ENCODE measurements at places on chromosomes 6 and 20. TPM values are rescaled to one million over a fixed set of nuclear protein-coding genes. Genes with fewer than 3 reads are reported as not detected.

- no peak for DNase-seq
Observed at GRCh38 chr20:35661908-35662307, 2.8 kb downstream of the CPNE1 start.

DNA sequence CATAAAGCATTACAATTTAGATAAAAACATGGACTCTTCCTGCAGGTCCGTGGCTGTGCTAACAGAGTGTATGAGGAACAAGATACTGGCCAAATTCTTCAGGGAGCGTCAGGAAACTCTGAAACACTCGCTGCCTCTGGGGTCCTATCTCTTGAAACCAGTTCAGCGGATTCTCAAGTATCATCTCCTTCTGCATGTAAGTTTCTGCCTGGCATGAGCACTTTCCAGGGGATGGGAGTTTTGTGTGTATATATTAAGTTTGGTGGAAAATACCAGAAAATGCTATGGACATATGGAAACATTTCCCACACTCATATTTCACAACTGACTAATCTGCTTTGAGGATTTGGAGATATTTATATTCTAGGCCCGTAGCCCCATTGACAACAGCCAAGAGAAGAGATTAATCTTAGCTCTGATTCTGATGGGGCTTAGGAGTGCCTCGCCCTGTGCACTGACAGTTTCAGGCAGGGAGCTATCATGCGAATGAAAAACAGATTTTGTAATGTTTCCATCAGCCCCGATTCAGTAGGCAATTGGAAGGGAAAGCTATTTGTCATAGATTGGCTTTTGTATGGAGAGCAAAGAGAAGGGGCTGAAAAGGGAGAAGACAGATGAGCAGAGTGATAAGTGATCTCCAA is 64.7 kb upstream of the MTHFD1L start:
- DNase-seq, result no peak

DNA sequence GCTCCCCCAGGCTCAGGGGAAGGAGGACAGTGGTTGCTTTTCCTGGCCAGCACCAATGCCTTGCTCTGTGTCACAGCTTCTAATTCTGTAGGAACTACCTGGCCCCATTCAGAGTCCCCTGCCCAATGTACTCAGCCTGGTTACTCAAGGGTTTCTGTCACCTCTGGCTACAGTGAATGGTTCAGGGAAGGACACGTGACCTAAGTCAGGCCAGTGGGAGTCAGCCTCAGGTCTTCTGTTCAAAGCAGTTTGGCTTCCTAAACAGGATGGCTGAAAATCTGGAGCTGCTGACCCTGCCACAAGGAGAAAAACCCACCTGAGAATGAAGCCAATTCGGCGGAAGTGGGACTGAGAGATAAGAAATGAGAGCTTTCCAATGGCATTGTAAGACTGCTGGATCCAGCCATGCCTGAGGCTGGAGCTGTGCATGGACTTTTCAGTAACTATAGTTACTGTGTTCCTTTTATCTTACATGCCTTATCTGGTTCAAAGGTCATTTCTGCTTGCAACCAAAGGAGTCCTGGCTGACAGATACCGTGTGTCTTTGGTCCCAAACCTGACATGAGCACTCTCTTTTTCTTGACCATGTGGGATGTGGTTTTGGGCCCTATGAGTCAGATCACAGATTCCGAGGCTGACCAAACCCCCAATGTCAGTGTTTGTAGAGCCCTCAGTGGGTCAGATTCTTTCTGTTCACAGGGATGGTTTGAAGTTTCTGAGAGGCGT is 104.3 kb downstream of the SULF2 start:
- DNase-seq, result no peak

- no peak for DNase-seq
Observed at GRCh38 chr6:73180763-73181619, 44.3 kb downstream of the KHDC1L start.

GRCh38 chr6:1409774-1410465 is 20.5 kb downstream of the FOXF2 start:
- DNase-seq, result no peak

- DNase-seq, result no peak
Observed at GRCh38 chr20:40282541-40282940, 406.5 kb downstream of the MAFB start.

GRCh38 chr20:478949-479429 is 16.7 kb upstream of the TBC1D20 start:
- DNase-seq, result no peak

DNA sequence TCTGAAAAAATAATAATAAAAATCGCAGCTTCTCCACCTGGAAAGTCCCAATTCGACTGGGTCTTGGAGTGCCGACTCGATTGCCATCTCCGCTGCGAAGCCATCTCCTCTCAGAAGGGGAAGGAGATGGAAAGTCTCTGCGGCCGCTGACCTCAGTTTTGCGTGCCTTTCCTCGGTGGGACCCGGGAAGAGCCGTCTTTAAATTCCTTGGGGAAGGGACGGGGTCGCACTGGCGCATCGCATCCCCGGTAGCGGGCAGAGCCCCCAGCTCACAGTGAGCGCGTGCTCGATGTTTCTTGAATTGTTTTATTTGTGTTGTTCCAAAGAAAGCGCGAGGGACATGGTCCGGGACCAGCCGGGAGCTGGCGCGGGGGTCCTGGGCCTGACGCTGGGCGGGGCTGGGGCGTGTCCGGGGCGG is 270 bp upstream of the TIAM2 start:
- DNase-seq, result no peak

- no peak for DNase-seq
Observed at GRCh38 chr20:21701171-21701876, 4.1 kb upstream of the PAX1 start.

DNA sequence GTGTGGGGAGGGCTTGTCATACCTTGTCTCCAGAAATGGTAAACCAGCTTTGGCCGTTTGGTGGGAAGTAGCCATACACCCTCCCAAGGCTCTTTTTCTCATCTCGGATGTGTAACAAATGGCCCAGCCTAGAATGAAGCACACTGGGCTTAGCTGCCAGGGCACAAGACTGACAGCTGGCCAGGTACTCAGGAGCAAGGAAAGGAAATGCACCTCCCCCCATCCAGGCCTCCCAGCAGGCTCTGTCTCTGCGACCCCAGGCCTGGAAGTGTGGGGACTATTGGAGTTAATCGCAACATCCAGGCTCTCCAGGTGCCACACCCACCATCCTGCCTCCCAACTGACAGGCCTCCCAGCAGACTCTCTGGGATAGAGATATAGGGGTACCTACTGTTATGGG is 43.0 kb downstream of the MRS2 start:
- no peak for DNase-seq

GRCh38 chr6:15400572-15401004 is 154.7 kb downstream of the JARID2 start:
- DNase-seq, result no peak

- DNase-seq, result no peak
Observed at GRCh38 chr6:24766680-24767462, 7.9 kb upstream of the GMNN start.

DNA sequence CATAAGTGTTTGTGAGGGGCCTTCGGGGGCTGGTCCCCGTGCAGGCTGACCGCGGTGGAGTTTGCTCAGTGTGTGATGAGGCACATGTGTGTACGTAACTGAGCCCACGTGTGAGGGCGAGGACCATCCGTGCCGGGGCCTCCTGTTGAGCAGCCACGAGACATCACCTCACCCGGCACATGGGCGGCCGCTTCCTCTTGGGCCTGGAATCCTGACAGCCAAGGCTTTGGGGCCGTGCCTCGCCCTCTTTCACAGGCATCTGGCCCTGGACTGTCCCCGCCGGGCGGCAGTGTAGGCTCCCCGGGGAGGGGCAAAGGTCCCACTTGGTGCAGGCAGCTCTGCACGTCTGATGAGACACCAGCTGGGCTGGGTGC is 202.3 kb downstream of the DLL1 start:
- peak; percentile 37 for DNase-seq

DNA sequence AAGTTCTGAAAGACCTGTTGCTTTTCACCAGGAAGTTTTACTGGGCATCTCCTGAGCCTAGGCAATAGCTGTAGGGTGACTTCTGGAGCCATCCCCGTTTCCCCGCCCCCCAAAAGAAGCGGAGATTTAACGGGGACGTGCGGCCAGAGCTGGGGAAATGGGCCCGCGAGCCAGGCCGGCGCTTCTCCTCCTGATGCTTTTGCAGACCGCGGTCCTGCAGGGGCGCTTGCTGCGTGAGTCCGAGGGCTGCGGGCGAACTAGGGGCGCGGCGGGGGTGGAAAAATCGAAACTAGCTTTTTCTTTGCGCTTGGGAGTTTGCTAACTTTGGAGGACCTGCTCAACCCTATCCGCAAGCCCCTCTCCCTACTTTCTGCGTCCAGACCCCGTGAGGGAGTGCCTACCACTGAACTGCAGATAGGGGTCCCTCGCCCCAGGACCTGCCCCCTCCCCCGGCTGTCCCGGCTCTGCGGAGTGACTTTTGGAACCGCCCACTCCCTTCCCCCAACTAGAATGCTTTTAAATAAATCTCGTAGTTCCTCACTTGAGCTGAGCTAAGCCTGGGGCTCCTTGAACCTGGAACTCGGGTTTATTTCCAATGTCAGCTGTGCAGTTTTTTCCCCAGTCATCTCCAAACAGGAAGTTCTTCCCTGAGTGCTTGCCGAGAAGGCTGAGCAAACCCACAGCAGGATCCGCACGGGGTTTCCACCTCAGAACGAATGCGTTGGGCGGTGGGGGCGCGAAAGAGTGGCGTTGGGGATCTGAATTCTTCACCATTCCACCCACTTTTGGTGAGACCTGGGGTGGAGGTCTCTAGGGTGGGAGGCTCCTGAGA is at the start of gene HFE:
Gene HFE (plus strand): TSS at position 146 of the 832 bp plus-strand sequence. CDS start 12 bp downstream, at position 158.
- peak; percentile 20 for DNase-seq

DNA sequence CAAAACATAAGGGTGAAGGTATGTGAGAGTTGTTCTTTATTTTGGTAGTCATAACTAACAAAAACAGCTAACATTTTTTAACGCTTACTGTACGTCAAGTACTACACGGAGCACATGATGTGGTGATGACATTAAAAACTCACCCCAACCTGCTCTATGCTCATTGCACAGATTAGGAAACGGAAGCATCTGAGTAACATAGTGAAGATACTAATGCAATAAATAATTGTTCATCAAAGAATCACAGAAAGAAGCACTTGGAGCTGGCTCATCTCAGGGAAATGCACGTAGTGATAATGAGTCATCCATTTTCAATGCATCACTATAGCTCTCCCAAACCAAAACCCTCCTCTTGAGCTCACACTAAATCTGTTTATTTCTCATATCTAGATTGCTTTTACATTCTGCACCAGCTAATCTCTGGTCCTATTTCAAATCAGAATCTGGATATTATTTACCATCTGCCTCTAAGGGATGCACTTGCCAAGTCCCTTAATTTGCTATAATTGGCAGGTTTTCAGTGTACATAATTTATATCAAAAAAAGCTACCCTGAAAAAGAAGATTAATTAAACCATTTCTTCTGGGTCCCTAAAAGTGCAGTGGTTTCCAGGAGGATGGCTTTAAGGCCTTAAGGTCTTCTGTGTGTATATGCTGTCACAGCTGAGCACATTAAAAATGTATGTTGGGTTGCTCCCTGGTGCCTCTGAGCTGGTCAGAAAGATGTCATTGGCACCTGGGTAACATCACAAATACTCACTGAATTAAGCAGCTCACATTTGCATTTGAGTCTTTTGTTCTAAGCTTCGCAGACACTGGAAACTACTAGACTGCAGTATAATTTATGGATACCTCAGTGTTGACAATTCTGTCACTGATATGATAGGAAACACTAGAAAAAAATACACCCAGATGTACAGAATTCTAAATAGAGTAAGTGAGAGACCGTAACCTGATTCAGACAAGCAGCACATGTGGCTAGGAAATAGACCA is 677.4 kb upstream of the CITED2 start:
- no peak for DNase-seq

- no peak for DNase-seq
Observed at GRCh38 chr20:38402816-38403215, 32.3 kb downstream of the SNHG17 start.

DNA sequence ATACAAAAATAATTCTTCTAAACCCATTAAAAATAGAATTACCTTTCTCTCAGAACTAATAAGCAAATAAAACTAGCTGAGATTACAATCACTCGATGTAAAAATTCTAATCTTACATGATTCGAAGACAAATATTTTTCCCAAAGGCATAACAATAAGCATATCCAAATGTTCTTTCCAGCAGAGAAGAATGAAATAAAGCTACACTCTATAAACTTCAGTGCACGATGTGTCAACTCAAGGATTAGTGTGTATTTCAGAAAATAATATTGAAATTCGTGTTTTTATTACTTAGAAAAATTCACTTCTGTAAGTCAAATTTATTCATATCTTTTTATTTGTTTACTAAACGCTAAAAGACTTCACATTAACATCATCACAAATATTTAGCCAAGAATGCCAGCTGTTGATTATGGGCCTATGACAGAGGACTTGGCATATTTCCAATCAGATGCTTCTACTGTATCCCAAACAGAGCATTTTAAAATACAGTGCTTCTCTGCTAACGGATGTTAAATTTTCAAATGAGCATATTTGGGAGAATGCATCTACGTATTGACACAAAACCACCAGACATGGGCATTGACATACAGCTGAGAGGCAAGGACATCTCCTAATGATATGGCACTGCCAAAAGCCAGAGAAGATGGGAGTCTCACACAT is 54.7 kb upstream of the PDE7B start:
- DNase-seq, result no peak

DNA sequence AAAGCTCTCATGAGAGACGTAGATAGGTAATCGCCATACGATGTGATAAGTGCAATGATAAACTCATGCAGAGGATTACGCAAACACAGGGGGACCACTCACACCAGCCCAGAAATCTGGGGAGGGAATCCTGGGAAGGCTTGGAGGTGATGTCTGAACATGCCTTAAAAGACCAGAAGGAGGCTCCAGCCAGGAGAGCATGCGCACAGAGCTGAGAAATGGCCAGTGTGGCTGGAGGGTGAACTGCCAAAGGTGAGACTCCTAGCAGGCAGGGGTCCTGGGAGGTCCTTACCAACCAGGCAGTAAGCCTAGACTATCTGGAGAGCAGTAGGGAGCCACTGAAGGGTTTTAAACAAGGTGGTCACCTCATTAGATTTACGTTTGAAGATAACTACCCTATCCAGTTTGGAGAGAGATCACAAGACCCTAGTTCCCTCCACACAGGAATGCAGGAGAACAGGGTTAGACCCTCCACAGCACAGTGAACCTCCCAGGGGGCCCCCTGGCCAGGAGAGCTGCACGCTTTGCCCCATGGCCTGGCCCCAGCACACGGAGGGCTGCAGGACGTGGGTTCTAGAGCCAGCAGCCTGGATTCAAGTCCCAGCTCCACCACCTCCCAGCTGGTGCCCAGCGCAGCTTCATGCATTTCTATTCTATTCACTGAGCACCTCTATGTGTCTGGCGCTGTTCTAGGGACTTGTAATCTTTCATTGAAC is 13.1 kb downstream of the MDFI start:
- no peak for DNase-seq

- DNase-seq, result no peak
Observed at GRCh38 chr6:159494586-159494972, 198.5 kb downstream of the SOD2 start.

- DNase-seq, result no peak
Observed at GRCh38 chr20:49386848-49387580, 95.5 kb downstream of the KCNB1 start.

The ECT2L gene
- total RNA-seq, result not detected

The OR2H2 gene
- not detected for total RNA-seq
